ENCODE measurements at places on chromosomes 6 and 20.

DNA sequence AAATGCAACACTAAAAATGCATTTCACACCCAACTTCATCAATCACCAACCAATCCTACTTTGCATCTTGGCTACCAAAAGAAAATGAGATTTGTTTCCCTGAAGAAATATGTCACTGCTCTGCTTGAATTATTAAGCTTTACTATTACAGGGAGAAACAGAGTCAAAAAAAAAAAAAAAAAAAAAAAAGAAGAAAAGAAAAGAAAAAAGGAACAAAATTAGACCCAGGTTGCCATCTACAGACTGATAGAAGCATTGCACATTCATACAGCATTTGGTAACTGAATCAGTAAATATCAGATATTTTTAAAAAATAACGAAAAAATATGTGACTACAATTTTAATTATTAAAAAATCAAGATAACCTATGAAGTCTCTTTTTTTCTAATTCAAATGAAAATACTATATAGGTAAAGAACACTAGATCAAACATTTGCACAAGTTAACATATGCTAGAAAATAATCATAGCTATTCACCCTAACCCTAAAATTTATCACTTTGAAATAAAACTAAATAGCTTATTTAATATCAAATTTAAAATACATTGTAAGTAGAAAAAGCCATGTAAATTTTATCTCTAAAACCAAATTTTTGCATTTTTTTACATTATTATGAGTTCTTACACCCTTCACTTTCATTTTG, 83.3 kb downstream of the DCDC2 start:
- DNase-seq = peak; percentile 46

DNA sequence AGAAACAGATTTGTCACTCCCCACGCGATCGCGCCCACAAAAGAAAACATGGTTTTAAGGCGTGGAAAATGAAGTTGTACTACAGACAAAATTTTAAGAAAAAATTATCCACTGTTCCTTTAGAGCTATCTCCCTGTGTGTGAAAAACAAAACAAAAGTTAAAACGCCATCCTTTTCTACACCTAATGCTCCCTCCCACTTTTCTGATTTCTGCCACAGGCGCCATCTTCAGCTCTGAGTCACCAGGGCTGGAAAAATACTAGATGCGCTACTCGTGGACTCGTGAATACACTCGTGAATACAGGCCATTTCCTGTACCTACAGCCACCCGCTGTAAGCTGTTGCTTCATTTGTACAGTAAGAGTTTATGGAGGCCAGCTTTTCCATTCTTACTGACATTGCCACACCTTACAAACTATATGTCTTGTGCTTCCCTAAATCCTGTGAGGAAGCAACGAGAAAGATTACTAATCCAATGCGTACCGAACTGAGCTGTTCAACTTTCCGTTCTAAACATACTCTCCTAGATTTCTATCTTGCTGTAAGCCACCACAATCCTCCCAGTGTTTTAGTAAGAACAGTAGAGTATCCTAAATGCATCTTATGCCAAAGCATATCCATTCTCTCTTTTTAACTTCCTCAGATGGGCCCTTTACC, 773 bp upstream of the AHI1 start:
- peak; percentile 94 for DNase-seq

DNA sequence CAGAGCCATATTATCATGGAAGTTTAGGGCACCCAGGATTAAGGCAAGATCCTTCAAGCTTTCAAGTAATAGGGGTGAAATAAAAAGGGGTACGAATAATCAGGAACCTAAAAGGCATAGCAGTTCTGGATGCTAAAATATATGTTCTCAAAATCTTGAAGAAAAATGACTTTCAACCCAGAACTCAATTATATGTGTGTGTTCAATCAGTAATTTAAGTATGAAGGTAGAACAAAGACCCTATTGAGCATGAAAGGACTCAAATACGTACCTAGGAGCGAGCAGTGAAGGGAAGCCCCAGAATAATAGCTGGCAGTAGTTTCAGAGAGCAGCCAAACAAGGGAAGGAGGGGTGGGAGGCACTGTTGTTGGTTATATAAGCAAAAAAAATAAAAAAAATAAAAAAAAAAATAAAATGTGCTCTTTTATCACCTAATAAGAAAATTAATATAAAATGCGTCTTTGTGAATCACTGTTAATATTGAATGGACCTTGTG, 45.4 kb downstream of the MYO6 start:
- no peak for DNase-seq

DNA sequence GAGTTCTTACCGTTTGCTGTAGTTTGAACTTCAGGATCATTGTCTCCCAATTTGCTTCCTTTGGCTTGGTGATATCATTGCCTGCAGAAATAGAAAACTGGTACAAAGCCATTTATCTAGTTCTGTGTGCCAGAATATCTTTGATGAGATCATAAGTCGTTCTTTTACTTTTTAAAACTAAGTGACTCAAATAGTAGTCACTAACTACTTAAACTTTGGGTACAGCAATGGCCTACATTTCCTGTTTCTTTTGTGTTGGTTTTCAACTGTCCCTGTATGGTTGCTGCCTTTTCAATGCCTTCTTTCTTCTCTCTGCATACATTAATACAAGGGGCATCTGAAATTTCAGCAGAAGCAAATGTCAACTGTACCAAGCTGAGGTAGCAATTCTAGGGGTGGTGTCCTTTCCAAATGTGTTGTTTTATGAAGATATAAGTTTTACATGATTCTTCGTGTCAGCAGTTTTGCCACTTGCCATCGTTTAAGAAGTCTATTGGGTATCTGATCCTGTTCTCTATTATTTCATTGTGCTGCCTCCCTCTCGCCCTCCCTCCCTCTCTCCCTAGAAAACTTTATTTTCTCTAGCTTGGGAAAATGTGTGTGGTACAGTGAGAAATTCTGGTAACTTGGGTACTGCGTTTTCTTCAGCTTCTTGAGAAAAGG, 238.5 kb downstream of the FARS2 start:
- DNase-seq = peak; percentile 84

- no peak for DNase-seq
Observed at GRCh38 chr6:155319902-155320301, 5.6 kb upstream of the TFB1M start.

- no peak for DNase-seq
Observed at GRCh38 chr6:158653577-158654354, 3.9 kb downstream of the SYTL3 start.

- DNase-seq = no peak
Observed at GRCh38 chr6:44921798-44922197, 406.3 kb upstream of the RUNX2 start.

GRCh38 chr6:37516076-37516919, 16.6 kb upstream of the CCDC167 start:
- DNase-seq = no peak

DNA sequence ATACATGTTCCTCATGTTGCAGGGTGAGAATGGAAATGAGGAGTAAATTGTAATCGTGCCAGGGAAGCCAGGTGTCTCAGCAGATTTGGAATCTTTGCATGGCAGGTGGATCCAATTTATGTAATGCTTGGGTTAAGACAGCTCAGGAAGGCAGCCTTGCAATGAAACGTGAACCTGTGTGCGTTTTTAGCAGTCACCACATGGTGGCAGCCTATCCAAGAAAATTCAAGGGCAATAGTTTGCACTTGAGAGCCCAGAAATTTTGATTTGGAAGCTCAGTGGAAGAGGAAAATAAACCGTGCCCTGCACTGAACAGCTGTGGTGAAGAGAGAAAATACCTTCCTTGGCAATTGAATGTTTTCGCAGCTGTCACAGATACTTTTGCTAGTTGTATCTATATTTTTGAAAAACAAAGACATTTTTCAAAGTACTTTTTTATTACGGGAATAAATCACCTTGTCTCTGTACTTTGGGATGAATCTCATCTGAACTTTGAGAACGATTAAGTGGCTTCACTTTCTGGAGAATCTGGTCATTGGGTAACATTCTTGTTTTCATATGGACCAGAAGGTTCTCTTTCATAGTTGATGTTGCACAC, 26.5 kb downstream of the MTHFD1L start:
- DNase-seq = peak; percentile 78

- peak; percentile 49 for DNase-seq
Observed at GRCh38 chr6:20620043-20620442, 85.8 kb downstream of the CDKAL1 start.

DNA sequence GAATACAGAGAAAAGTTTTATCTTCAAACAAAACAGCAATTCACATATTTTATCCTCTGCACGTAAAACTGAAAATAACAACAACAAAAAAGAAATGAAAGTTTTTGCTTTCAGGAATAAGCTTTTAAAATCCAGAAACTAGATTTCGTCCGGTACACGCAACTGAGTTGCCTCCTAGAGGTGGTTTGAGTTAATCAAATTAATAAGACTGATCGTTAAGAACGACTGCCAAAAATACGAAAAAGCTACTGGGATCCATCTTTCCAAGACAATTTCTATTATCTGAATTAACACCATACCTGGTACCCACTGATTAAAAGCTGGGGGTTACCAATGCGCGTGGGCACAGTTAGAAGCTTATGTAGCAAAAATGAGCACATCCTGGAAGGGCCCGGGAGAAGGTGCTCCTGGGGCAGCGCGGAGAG, 669 bp downstream of the PDCD2 start:
- DNase-seq = peak; percentile 29

GRCh38 chr6:22804620-22805261, 235.4 kb downstream of the HDGFL1 start:
- DNase-seq = no peak

GRCh38 chr6:106556368-106556960, 72.8 kb downstream of the RTN4IP1 start:
- peak; percentile 62 for DNase-seq

- no peak for DNase-seq
Observed at GRCh38 chr20:49691818-49692568, 21.7 kb downstream of the B4GALT5 start.
